ENCODE measurements at places on chromosomes 6 and 20. TPM values are rescaled to one million over a fixed set of nuclear protein-coding genes. Genes with fewer than 3 reads are reported as not detected.

Gene HSPA12B
- total RNA-seq, result not detected

Gene TAP1
- 275 TPM for total RNA-seq

GRCh38 chr6:88815491-88815890, 147.9 kb downstream of the RNGTT start:
- no peaks in the 10 kb centered on the region for H3K27me3 ChIP-seq
- no peak overlapping the region for H3K27ac ChIP-seq
- H3K36me3 ChIP-seq, result peaks cover 4% of the 10 kb centered on the region
- peaks cover 3% of the 10 kb centered on the region for H3K4me1 ChIP-seq

GRCh38 chr6:13681305-13682061, 30.2 kb downstream of the RANBP9 start:
- DNase-seq, result peak; percentile 73
- peaks cover 38% of the 10 kb centered on the region for H3K36me3 ChIP-seq
- peaks cover 34% of the 10 kb centered on the region for H3K4me1 ChIP-seq
- H3K4me3 ChIP-seq, result peak overlapping the region; percentile 60
- peak overlapping the region; percentile 79 for H3K27ac ChIP-seq

DNA sequence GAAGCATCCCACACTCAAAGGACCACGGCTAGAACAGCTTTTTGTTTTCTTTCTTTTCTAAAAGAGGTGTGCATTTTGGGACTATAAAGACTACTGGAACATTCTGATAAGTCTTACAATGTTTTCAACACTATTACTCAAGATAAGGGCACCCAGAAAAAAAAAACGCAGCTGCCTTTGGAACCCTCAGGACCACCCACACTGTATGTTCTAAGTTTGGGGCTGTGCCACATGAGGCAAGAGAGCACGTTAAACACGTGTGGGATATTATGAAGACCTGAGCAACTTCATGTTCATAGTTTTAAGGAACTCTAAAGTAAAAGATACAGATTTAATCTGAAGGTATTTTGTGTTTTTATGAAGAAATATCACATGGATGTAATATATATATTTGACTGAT, 204.6 kb downstream of the FOXC1 start:
- no peak for DNase-seq
- H3K27ac ChIP-seq, result no peak overlapping the region
- peaks cover 2% of the 10 kb centered on the region for H3K4me1 ChIP-seq
- no peaks in the 10 kb centered on the region for H3K36me3 ChIP-seq
- H3K4me3 ChIP-seq, result no peak overlapping the region
